ENCODE measurements at places on chromosomes 6 and 20.

DNA sequence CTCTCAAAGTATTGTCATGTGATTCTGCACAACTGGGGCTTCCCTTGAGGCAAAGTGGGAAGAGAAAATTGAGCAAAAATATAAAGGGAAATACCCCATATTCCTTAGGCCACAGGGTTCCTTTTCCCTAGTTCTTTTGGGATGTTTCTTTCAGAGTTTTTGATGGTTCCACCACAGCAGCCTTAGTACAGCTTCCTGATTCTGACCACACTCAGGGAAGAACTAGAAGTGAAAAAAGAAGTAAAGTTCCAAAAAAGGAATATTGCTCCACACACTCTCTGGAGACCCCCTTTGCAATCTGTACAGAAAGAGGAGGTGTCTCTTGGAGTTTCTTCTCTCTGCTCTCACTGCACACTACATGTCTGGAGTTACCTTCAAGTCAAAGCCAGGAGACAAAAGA lies 27.9 kb upstream of the HLA-DQA2 start:
- no peak for DNase-seq

- DNase-seq, result no peak
Observed at GRCh38 chr6:37679539-37680476, 17.9 kb downstream of the MDGA1 start.

GRCh38 chr20:32991792-32992641 lies 12.2 kb downstream of the SUN5 start:
- no peak for DNase-seq

DNA sequence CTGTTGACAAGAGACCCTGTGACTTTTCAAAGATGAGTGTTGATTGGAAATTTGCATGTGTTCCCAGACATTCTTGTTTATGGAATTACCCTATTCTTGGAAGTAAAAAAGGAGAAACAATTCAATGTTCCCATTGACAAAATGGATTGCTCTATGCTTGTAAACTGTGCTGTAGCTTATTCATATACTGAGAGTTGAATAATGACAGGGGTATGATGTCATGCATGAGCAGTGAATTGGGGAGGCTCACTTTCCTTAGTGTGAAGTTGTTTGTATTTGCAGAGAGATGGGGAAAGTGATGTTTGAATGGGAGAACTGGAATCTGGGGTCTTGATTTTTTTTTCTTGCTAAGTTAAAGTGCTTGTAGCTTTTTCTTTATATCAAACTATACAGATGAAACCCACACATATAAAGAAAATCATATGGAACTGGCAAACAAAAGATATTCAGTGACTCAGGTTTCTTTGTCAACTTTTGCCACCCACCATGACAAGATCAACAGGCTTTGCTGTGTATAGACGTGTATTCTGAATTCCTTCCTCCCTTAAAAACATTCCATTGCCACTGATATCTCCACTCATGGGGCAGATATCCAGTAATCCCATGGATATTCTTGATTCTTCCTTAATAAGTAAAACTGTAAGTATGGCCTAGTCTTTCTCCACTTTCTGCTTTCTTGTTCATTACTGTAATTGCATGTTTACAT lies 97.8 kb upstream of the JAG1 start:
- peak; percentile 84 for DNase-seq

DNA sequence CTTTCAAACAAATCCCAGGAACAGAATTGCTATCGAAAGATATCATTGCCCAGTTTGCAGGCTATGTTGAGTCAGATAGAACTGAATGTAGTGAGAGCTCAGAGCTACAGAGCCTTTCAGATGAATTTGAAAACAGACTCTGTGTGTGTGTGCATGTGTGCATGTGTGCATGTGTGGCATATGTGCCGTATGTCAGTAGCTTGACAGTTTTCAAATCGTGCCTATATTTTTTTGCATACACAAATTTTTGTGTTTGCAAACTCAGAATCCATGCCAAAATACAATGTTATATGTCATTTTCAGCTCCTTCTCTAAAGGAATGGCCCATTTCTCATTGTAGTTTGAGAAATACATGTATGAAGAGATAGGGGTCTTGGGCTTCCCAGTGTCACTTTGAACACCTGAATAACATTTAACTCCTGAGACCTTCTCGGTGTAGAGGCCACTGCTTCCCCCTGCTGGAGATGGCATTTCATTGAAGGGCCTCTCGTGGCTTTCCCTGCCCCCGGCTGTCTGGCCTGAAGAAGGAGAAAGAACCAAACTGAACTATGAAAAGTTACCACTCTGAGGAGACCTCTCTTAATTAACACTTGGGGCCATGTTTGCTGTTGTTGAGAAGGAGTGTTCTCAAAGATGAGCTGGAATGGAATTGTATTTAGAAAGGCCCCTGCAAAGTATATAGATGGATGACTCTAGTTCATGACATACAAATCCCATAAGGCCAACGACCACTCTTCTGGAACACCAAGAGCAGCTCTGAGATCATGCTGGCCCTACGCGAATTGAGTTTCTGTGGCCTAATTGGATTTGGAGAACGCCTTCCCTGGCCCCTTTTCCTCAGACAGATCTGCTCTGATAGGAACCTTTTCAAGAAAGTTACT lies 58.7 kb downstream of the VAPB start:
- peak; percentile 53 for DNase-seq

- no peak for DNase-seq
Observed at GRCh38 chr6:40537446-40537845, 49.7 kb downstream of the LRFN2 start.

DNA sequence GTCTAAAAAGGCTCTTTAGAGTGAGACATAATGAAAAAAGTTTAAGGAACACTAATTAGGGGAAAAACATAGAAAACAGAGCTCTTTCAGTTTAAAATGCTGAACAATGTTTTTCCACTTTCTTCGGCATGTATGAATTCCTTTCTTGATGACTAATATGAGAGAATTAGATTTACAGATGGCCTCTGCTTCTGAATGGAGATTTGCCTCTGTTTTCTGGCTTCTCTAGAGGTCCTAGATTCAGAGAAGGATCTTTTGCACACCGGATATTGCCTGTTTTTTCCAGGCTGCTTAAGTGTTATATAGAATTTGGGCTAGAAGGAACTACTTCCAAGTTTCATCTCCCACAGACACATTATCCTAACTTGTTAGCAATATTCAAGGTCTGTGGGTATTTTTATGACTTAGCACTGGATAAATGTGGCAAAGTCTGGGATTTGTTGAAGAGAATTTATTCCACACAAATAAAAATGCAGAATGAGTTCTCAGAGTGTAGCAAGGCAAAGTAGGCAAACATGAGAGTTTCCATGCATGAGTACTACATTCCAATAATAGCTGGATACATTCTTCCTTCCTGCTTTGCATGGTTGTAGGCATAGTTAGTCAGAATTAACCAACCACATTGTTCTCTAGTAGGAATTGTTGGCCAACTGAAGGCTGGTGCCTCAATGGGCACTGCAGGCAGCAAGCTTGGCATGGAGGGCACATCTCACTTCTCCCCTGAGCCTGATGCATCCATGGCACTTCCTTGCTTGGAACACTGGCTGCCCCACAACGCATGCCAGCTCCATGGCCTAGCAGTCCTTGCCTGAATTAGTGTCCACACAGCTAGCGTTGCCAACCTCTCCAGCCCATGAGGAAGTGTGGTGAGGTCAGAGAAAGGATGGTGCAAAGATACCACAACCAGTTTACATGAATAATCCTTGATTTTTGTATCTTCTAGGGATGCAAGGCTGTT lies 224.2 kb downstream of the CLIC5 start:
- DNase-seq, result peak; percentile 91

- DNase-seq, result no peak
Observed at GRCh38 chr20:58583586-58583985, 67.5 kb upstream of the STX16 start.

GRCh38 chr6:57209030-57209429 lies 13.1 kb downstream of the RAB23 start:
- no peak for DNase-seq

- DNase-seq, result peak; percentile 77
Observed at GRCh38 chr6:44800171-44800783, 412.8 kb downstream of the CDC5L start.

- no peak for DNase-seq
Observed at GRCh38 chr20:11529047-11529446, 388.6 kb upstream of the BTBD3 start.

DNA sequence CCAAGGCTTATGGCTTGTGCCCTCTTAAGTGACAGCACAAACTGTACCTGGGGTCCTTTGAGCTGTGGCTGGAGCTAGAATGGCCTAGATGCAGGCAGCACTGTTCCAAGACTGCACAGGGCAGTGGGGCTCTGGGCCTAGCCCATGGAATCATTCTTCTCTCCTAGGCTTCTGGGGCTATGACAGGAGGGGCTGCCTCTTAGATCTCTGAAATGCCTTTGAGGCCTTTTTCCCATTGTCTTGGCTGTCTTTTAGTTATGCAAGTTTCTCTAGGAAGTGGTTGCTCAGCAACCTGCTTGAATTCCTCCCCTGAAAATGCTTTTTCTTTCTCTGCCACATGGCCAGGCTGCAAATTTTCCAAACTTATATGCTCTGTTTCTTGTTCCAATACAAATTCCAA lies 183.4 kb downstream of the WDR27 start:
- no peak for DNase-seq

DNA sequence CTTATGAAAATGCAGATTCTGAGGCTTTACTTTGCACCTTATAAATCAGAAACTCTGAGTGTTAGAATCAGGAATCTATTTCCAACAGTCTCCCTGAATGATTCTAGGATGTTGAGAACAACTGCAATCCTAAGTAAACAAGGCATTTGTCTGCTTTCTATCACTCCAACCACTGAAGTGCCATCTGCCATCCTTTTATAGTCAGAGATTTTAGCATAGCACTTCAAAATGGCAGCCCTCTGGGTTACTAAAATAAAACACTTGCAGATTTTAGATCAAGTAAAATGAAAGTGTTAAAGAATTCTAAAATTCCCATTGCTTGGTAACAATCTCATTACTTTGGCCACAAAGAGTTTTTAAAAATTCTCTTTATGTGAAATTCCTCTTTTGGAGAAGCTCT lies 258.9 kb downstream of the CD109 start:
- no peak for DNase-seq

DNA sequence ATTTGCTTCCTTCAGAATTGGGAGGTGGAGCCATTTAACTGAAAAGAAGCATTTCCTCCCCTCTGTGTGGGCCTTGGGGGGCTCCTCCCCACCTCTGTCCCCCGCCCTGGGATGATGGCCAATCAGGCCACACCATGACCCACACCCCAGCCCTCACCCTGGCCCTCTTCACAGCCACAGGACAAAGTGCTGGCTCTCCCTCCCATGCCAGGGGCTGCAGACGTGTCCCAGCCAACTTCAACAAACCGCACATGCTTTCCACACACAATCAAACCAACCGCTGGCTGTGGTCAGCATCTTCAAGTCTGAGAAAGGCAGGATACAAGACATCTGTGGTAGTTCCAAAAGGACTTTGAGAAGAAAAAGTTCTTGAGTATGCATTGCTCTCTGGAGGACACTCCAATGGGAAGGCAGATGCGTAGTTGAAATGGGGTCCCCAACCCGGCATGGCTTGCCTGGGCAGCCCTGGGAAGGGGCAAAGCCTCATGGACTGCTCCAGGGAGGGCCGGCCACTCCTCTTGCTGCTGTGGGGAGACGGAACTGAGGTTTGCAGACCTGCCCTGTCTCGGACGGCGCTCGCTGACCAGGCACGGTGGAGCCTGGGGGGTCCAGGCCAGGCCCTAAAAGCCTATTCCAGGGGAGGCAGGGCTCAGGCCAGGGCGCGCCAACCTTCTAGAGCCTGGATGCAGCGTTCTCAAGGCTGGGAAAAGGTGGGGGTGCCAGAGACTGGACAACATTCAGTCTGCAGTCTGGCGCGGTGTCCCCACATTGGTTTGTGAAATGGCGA lies 12.2 kb downstream of the TTLL2 start:
- peak; percentile 6 for DNase-seq

- DNase-seq, result no peak
Observed at GRCh38 chr20:62027116-62027515, 38.6 kb downstream of the TAF4 start.

GRCh38 chr6:127195833-127196232 lies 70.8 kb upstream of the RNF146 start:
- no peak for DNase-seq

- no peak for DNase-seq
Observed at GRCh38 chr20:57874141-57874540, 164.3 kb upstream of the PMEPA1 start.

- no peak for DNase-seq
Observed at GRCh38 chr6:65776332-65776731, 69.3 kb upstream of the EYS start.

GRCh38 chr6:151111670-151112069 lies 128.1 kb upstream of the AKAP12 start:
- no peak for DNase-seq

DNA sequence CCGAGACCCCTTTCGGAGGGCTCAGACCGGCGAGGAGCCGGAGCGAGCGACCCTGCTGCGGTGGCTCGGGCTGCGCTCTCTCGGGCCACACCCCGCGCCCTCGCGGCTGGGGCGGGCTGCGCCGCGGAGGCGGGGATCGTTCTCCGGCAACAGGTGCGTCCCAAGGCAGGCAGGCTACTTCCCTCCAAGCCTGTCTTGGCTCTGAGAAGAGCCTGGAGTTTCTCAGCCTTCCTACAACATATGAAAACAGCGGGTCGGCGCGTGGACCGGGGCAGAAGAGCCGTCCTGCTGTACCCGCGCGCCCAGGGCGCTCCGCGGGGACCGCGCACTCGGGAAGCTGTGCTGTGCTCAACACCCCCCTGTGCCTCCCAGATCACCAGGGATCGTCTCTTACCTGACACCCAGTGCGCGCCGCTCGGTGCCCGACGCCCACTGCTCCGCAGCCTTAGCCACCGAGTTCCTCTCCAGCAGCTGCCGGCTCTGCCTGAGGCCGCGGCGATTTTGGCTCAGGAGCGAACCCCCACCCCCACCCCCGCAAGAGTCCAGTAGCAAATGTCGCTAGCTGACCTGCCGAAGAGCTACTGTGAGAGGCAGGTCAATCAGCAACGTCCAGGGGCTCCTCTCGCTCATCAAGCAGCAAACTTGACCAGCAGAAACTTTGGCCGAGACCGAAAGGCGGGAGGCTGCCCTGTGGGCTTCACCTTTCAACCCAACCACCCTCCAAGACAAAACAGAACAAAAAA lies 3.7 kb upstream of the OLIG3 start:
- no peak for DNase-seq

- no peak for DNase-seq
Observed at GRCh38 chr6:54404791-54405190, 96.5 kb downstream of the TINAG start.

DNA sequence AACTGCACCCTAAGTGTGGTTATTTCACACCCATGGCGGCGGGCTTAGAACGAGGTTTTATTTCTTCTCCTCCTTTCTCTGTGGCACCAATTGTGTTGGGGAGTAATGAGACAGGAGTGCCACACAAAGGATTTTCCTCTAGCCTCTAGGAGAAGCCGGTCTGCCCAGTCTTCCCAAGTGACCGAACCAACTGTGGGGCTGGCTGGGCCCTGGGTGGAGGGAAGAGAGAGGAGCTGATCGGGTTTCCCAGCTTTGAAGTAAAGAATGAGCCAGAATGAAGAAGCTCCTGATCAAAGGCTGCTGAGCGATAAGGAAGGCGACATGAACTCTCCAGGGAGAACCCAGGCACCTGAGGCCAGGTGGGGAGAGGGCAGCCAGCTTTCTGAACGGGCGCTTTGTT lies 616.0 kb upstream of the BTBD3 start:
- no peak for DNase-seq
